Frontal cortex (tissue), 4 donors: ENCODE measurements at places on chromosomes 2 and 18. TPM values are rescaled to one million over a fixed set of nuclear protein-coding genes. Genes with fewer than 3 reads are reported as not detected.

Gene LRP2
- total RNA-seq: 0.82 TPM

Gene SP110
- 0.82 TPM for total RNA-seq

Gene VIT
- 0.41 TPM for total RNA-seq

Gene SLC4A3
- total RNA-seq: 31.8 TPM

Gene ITPRIPL1
- 4.9 TPM for total RNA-seq

Gene PPP3R1
- total RNA-seq: 59.9 TPM

Gene TTC32
- 10.6 TPM for total RNA-seq

Gene PREB
- 20.8 TPM for total RNA-seq

Gene TUBA4B
- total RNA-seq: not detected

Gene OTOF
- 1.6 TPM for total RNA-seq

Gene CSRNP3
- total RNA-seq: 214 TPM

Gene TIA1
- total RNA-seq: 297 TPM

Gene C2orf74
- total RNA-seq: 2.9 TPM

Gene IL1RL2
- 0.82 TPM for total RNA-seq

Gene PSTPIP2
- total RNA-seq: 0.41 TPM

Gene TNFAIP6
- total RNA-seq: 0.41 TPM

Gene CFC1
- total RNA-seq: 0.41 TPM

Gene TOGARAM2
- under 0.01 TPM for total RNA-seq

Gene CHST9
- 2.4 TPM for total RNA-seq
